Melanocyte of skin (primary cell): ENCODE measurements at places on chromosomes 4 and X. TPM values are rescaled to one million over a fixed set of nuclear protein-coding genes. Genes with fewer than 3 reads are reported as not detected.

CT47A7 gene
- total RNA-seq = not detected in 2 replicates

OPN1MW3 gene
- total RNA-seq = not detected in 2 replicates

FGG gene
- total RNA-seq = not detected in 2 replicates

HMX1 gene
- not detected in 2 replicates for total RNA-seq

RPS6KA6 gene
- not detected in 2 replicates for total RNA-seq

ENOX2 gene
- total RNA-seq = 15.8 and 17.8 TPM in 2 replicates

ARMCX6 gene
- 20.3 and 23.6 TPM in 2 replicates for total RNA-seq

CPE gene
- 1.3 TPM in 1 of 2 replicates, not detected in the other for total RNA-seq
